HL-60 (cell line): ENCODE measurements at places on chromosomes 11 and 22.
A peak's percentile ranks its signal among the peaks of the same experiment; 100 is the strongest.

GRCh38 chr22:21842946-21843345, 24.5 kb downstream of the MAPK1 start:
- no peak for DNase-seq

- no peak for DNase-seq
Observed at GRCh38 chr11:103175461-103176129, 66.4 kb downstream of the DYNC2H1 start.

GRCh38 chr11:1694064-1694845, 2.7 kb upstream of the KRTAP5-6 start:
- peak; percentile 83 for DNase-seq

DNA sequence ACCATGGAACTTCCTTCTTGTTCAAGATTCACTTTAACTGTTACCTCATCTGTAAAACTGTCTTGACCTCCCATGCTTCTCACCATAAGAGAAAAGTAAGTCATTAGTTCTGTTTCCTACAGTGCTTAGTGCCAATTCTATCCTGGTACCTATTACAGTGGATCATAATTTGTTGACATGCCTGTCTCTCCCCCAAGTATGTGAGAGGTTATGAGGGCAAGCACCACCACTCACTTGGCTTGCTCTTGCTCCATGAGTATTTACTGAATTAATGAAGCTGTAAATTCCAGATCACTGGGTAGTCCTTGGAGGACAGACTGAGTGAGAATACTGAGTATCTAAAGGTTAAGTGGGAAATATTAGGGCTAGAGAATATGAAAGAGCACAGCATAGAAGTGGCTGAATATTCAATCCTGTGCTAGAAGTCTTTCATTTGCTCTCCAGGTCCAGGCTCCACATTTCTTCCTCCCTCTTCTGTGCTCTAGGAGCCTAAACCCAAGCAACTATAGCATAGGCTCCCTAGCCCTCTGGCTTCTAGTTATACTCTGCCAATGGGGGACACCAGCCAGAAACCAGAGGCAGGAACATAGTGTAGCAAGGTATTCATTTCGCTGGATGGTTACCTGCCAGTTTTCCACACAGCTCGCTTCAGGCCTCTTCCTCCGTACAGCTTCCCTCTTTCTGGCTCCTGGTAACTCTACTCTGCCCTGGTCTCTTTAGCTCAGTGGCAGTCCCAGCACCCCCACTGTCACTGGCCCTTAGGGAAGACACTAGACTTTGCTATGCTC, 118.2 kb upstream of the SLC5A12 start:
- DNase-seq: no peak

- no peak for DNase-seq
Observed at GRCh38 chr11:124101737-124102136, 13.5 kb upstream of the VWA5A start.

DNA sequence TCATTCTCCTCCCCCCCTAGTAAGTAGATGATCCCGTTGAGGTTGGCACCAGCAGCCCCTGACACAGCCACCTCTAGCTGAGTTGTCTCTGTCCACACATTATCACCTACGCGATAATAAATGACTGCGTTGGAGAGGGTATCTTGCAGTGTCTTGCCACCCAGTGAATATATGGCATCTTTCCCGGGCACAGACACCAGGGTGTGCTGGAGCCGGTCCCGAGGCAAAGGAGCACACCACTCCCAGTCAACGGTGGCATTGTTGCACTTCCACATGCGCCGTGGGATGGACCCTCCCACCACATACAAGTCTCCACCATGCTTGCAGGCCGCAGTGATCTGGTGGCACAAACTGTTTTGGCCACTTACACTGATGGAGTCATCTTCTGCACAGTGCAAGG, 5.4 kb downstream of the KBTBD4 start:
- DNase-seq: no peak

- DNase-seq: no peak
Observed at GRCh38 chr11:12458042-12458441, 80.7 kb downstream of the PARVA start.

- DNase-seq: no peak
Observed at GRCh38 chr11:16804104-16804947, 65.9 kb downstream of the C11orf58 start.

GRCh38 chr11:87456499-87456898, 418.8 kb downstream of the TMEM135 start:
- DNase-seq: no peak

DNA sequence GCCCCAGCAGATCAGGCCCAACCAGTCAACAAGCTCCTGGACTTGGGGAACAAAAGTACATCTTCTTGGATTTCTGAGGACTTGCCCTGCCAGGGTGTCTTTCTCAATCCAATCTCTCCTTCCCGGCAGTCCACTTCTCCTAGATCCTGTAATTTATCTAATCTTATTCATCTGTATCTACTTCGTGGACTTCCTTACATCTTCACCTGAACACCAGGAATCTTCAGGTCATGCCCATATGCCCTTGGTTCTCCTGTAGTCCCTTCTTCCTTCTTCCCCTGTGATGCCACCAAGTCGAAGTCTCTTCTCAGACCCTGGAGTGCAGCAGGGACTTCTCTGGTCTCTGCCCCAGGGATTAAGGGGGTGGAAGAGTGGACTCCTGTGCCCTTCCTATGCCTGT, 100.3 kb downstream of the ZNF280B start:
- DNase-seq: no peak

DNA sequence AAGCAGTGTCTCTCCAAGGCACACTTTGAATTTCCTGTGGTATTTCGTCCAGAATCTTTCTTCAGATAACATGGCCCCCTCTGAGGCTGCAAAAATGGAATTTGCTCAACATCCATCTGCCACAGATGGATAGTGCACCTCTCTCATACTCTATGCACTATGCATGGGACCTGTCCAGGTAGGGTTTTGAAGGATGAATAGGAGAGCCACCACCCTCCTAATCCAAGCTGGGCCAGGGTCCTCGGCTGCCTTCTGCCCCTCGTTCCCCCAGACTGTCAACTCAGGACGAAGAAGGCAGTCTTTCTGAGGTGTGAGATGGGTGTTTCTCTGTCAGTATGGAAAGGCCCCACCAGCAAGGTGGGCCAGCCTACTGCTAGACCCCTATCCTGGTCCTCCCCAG, 56.4 kb downstream of the MN1 start:
- no peak for DNase-seq

DNA sequence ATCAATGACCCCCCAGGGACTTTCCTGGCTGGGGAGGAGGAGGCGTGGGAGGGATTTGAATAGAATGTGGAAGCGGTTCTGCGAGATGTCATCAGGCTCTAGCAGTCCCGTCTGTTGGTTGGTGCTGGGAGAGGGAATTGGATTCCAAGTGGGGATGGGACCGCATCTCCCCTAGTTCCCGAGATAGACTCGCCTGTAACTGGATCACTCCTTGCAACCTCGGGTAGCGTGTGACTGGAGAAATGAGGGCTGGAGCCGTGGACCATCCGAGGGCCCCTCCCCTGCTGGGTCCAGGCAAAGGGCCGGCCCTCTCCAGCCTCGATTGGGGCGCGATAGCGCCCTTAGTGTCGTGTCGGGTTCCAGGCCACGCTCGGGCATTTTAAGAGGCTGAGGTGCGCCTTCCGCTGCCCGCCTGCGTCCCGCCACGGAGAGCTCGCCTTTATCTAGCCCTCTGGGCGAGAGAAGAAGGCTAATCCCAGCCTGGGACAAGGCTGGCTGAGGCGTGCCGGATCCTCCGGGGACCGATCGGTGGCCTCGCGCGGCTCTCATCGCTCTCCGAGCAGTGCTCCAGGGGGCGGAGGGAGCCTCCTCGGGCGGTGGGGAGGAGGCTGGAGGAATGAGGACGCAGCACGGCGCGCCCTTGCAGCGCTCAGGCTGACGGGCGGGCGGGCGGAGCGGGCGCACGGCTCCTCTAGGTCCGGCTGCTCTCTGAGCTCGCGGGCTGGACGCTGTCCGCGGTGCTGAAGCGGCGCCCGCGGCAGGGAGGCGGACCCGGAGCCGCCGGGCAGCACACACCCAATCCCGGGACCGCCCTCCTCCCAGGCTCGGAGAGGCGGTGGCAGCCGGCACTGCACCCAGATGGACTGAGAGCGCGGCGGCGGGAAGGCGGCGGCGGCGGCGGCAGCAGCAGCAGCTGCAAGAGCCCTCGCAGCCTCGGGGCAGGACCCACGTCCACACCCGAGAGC, 107.8 kb downstream of the OSBP2 start:
- peak; percentile 69 for DNase-seq

- no peak for DNase-seq
Observed at GRCh38 chr22:36619797-36620399, 83.7 kb downstream of the CACNG2 start.

- no peak for DNase-seq
Observed at GRCh38 chr22:36247955-36248354, 5.0 kb upstream of the APOL1 start.

- DNase-seq: no peak
Observed at GRCh38 chr11:130223291-130223971, 63.8 kb downstream of the ST14 start.

GRCh38 chr11:75677275-75677674, 8.4 kb upstream of the MAP6 start:
- no peak for DNase-seq

DNA sequence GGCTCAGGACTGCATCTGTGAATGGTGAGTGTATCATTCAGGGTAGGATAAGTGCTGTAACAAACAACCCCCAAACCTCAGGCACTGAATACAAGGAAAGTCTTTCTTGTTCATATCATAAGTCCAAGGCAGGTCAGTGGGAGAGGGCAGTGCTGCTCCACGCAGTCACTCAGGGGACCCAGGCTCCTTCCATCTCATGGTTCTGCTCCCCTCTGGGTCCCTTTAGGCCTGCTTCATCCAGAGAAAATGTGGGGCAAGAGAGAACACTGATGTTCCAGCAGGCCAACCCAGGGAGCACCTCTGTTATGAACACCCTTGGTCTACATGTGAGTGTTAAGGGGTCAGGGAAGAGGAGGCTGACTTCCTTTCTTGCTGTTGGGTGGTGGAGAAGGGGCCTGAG, 187.8 kb downstream of the CHST1 start:
- DNase-seq: no peak

- no peak for DNase-seq
Observed at GRCh38 chr11:133593036-133593435, 60.7 kb upstream of the OPCML start.

GRCh38 chr11:119029340-119030028, 1.2 kb downstream of the SLC37A4 start:
- DNase-seq: peak; percentile 65

DNA sequence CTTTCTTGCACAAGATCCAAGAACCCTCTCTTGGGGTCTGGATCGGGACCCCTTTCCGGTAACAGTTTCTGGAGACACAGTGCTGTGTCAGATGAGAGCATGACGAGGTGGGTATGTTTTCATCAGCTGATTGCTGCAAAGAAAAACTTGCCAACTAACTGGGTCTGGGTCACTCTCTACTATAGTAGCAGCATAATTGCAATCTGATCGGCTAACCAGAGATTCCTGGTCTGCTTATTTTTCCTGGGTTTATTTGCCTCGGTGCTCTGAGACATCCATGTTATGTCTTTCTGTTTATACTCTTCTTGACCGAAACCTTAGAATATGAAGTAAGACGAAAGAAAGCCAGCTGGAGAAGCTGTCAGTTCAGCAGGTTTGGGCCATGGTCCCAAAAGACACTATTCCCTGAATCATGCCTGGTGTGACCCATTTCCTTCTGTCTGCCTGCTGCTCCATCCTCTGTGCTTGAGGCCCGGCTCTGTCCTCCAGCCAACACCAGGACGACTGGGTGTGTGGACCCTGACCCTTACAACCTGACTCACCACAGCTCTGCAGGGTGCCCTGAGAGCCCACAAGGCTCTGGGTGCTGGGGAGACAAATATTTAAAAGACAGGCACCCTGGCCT, 24.1 kb upstream of the CLMP start:
- DNase-seq: no peak

- no peak for DNase-seq
Observed at GRCh38 chr22:39383841-39384625, 15.5 kb upstream of the TAB1 start.

- DNase-seq: no peak
Observed at GRCh38 chr22:29211066-29211465, 5.4 kb downstream of the EMID1 start.

DNA sequence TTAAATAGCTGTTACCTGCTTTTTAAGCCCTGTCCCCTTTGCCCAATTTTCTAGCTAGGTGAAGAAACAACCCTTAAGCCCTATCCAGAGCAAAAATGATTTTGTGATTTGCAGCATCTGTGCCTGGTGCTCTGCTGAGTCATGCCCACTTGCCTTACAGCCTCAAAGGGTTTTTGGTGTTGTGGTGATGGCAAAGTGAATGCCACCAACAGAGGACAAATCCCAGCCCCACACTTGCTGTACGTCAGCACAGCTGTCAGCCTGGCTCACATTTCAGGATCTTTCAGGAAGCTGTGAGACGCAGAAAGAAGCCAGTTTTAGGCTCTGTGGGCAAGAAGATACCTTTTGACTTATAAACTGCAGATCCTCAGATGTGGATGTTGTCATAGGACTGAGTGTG, 401.7 kb downstream of the TENM4 start:
- DNase-seq: no peak

GRCh38 chr11:104198576-104198975, 34.6 kb upstream of the PDGFD start:
- DNase-seq: peak; percentile 76

DNA sequence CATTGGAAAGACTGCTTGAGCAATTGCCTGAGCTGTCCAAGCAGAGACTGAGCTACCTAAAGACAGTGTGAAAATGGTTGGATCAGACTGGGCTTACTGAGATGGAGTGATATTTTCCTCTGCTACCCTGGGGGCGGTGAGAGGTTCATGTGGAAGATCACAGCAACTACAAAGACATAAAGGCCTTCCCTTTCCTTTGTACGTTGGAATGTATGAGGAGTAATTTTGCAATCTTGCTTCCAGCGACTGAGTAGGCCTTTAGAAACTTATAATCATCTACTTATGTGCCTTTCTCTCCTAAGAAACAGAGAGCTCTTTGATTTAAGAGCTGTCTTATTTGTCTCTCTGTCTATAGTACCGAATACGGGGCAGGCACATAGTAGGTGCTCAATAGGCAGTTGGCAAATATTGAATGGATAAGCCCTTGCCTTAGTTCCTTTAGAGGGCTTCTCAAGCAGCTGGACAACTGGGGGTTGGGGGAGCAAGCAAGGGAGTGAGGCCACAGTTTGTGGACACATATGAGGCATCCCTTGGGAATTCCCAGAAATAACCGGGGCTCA, 2.4 kb upstream of the HEPACAM start:
- no peak for DNase-seq

DNA sequence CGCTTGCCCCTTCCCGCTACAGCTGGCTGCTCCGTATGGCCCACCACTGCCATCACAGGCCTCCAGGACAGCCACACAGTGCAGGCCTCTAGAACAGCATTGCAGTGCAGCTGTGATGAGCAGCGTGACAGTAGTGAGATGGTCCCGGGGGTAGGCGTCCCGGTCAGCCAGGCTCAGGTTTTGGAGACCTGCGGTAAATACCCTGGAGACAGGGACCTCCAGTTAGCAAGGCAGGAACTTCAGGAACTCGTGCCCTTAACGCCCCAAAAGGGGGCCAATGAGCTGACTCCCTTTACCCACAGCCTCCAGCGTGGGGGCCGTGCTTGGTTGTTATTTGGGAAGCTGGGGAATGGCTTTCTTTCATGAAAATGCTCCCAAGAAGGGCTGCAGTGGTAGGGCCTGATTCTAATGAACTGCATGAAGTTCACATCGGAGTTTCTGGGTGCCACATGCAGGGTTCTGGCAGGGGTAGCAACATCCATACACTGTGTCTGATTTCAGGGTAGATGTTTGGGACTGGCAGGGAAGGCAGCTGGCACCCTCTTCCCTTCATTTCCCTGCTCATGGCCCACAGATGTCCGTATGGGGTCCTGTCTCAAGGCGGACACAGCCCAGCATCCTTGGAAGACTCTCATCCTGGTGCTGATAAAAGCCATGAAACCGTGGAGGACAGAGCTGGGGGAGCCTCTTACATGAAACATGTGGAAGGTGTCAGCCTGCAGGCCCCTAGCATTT, 440.5 kb downstream of the TBC1D22A start:
- DNase-seq: no peak
